ENCODE measurements at places on chromosomes 5 and 9.

DNA sequence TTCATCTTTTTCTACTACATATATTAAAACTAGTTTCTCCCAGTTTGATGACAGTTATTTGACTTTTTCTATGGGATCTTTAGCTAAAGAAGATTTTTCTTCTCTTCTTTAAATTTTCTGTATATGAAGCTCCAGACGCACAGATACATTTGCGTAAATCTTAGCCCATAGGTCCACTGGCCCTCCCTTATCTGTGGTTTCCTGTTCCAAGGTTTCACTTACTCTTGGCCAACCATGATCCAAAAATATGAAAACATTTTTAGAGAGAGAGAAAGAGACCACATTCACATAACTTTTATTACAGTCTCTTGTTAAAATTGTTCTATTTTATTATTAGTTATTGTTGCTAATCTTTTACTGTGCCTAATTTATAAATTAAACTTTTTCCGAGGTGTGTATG, 270.2 kb upstream of the DAPK1 start:
- no peak for DNase-seq

DNA sequence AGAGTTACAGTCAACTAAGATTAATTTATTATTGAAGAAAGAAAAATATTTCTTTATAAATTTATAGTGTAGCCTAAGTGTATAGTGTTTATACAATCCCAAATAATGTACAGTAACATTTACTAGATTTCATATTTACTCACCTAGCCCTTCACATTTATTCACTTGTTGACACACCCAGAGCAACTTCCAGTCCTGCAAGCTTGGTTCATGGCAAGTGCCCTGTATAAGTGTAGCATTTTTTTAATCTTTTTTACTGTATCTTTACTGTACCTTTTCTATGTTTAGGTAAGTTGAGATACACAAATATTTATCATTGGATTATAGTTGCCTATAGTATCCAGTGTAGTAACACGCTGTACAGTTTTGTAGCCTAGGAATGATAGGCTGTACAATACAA, 119.9 kb downstream of the SPATA31D1 start:
- no peak for DNase-seq

DNA sequence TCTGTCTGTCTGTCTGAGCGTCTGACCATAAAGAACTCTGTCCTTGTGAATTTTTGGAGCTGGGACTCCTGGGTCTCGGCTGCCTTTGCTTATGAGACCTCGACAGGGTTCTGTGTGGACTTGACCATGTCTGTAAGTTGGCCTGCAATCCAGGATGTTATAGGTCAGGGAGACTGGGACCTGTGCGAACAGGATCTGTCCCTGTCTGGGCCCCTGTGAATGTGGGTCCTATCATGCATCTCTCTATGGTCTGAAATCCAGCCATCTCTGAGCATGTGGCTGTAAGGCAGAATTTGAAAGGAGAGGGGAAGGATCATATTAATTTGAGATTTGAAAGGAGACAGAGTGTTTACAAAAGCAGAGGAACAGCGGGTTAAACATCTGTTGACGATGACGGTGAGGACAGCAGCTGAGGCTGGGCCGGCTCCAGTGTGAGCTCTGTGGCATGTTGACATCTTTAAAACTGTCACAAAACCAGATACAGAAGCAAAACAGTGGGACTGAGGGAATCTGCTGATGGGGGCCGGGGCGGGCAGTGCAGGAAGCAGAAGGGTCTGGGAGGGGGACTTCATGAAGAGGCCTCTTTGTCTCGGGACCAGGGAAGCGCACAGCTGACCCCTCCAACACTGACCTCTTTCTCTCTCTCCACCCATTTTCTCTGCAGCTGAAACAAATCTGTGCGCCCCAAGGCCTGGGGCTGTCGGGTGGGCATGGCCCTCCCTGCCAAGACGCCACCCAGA, 19.1 kb upstream of the MVB12B start:
- DNase-seq: no peak

DNA sequence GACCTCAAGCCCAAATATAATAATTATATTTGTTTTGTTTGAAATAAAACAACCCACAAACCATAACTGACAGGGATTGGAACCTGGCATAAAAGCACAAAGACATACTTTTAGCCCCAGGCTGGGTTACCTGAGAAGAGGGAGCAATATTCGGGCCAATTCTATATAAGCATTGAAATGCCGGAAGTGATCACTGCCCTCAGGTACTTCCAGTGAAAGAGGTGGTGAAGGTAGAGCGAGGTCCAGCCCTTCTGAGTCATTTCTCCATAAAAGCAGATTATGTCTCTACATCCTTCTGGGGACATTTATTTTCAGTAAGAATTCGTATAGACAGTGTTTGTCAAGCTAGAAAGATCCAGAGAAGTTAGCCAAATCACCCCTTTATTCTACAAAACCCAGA, 59.6 kb downstream of the GCNT4 start:
- DNase-seq: no peak

GRCh38 chr5:82494942-82495341, 216.8 kb upstream of the RPS23 start:
- no peak for DNase-seq

- DNase-seq: no peak
Observed at GRCh38 chr5:14295610-14296009, 152.5 kb downstream of the TRIO start.

DNA sequence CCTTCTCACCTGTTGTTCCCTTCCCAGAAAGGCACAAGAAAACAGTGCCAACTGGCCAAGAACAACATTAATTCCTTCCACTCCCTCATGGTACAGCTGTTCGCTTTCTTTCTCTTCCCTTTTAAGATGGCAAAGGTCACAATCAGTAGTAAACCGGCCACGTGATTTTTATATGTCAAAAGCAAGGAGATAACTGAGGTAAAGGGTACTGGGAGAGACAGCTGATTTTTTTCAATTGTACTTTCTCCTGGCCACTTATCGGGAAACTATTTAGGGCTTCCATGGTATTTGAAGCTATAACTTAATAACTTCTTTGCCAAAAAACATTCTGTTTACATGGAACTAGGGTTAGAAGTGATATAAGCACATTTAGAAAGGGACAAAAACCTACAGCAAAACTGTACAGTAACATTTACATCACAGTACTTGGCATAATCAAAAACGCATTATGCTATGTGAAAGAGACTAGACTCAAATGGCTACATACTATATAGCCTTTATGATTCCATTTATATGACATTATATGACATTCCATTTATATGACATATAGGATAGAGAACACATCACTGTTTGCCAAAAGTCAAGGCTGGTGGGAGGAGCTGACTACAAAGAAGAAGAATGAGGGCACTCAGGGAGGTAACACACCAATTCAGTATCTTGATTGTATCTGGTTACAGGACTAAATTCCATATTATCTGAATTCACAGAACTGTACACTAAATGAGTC, 24.8 kb downstream of the PLPP1 start:
- DNase-seq: no peak

DNA sequence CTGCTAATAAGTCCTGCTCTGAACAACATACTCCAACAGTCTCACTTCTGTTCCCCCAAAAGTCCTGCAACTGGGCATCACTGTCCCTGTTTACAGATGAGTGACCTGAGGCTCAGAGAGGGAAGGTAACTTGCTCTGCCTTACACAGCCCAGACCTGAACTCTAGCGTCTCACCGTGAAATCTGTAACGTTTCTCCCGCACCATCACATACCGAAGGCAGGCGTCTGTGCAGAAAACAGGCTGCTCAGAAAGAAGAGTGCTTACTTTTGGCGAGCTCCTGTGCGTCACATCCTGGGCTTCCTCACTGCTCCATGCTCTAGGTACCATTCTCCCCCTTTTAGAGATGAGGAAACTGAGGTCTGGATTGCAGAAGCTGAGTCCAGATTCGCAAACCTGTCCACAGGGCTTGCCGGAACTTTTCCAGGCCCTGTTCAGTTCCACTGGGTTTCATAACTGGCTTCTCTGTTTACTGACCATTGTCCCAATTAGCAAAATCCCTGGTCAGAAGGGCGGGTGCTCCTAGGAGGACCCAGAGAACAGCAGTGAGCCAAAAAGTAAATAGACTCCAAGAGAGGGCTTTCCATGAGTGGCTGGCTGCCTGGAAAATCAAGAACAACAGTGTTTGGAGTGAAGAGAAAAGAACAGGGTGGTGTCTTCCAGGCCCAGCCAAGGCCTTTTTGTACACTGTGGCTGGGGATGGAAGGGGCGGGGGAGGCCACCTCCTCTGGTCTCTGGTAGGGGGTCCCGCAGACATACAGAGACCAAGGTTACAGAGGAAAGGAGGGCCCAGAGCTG, 27.1 kb downstream of the GSN start:
- no peak for DNase-seq

GRCh38 chr5:107990881-107991810, 320.4 kb upstream of the EFNA5 start:
- DNase-seq: no peak

GRCh38 chr9:126306071-126306647, 20.5 kb upstream of the MVB12B start:
- DNase-seq: no peak

- DNase-seq: no peak
Observed at GRCh38 chr9:87597710-87598443, 100.2 kb downstream of the DAPK1 start.

GRCh38 chr5:95720094-95720786, 10.9 kb upstream of the RHOBTB3 start:
- no peak for DNase-seq

DNA sequence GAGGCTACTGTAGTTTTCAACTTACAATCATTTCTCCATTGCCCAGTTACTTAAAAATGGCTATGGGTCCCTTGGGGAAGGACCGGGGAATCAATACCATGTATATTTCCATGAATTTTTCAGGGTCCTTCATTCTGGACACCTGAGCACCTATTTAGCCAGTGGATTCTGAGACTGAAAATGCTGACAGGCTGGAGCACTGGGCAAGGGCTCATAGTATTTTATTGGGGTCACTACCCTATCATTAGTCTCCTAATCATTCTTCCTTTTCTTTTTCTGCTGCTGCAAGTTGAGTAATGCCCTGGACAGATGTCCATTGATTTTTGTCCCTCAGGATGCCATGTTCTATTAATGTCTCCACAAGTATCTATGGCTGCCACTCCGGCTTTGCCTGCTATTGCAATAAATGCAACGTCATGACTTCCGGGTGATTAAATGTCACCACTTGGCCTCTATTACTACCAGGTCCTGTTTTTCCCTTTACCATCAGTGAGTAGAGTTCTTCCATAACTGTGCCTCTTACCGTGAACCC, 279.3 kb upstream of the FBXL7 start:
- DNase-seq: no peak

DNA sequence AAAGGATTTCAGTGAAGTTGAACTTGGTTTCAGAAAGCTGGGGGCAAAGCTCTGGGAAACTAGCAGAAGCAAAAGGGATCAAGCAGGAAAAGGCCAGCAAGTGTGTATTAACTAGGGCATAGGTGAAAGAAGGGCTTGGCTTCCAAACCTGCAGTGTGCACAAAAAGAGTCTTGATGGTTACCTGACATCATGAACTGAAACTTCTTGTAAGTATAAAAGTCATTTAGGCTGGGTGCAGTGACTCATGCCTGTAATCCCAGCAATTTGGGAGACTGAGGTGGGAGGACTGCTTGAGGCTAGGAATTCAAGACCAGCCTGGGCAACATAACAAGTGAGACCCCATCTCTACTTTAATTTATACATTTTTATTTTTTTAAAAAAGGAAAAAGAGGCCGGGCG, 216.4 kb downstream of the EPB41L4A start:
- no peak for DNase-seq

- DNase-seq: no peak
Observed at GRCh38 chr9:1554081-1555035, 460.8 kb upstream of the SMARCA2 start.

GRCh38 chr5:150600616-150601490, 39.6 kb upstream of the SYNPO start:
- DNase-seq: no peak

DNA sequence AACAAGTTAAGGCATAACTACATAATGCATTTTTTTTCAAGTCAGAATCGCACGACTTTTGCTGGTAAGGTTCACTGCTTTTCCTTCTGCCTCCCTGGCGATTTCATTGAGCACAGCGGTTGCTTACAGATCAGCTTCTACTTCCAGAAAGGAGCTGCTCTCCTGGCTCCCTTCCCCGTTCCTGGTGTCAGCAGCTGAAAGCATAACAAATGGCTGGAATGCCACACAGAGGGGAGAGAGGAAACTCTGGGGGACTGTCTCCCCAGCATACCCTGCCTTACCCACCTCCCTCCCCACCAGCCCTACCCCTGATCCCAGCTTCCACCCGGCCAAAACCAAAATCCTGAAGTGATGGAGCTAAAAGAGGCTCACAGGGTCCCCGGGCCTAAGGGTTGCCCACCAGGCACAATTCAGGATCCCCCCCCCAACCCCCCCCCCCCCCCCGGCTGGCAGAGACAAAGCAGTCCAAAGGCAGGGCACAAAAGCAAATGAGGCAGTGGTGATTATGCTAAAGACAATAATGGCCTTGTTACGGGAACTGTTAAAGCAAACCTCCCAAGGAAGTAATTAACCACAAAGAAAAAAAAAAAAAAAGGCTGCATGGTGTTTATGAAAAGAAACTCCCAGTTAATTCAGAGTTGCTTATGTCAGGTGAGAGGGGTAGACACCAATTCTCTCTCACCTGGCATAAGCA, 126.1 kb upstream of the WWC1 start:
- DNase-seq: no peak

DNA sequence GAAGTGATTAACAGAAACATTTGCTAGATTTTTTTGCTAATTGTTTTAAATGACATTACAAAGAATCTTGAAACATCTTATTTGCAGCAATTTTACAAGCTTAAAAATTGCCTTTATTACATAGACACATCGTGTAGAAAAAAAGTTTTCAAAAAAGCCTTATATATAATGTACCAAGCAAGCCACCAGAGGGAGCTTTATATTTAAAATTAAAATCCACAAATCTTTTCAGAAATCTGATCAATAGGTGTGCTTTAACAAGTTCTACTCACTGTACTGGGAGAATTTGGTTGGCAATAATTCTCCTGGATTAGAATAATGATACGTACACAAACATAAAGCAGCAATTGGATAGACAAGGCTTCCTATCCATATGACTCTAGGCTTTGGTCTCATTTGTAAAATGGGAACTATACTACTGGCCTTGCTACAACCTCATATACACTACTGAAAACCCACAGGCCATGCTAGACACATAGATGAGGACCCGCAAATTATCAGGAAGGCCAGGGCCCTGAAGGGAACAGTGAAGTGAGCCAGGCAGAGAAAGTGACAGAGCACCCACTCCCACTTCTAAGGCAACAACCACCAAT, 4.8 kb downstream of the PSMB7 start:
- no peak for DNase-seq

- no peak for DNase-seq
Observed at GRCh38 chr5:150043657-150044328, 42.6 kb downstream of the CSF1R start.

GRCh38 chr9:86965636-86966395, 18.5 kb upstream of the GAS1 start:
- DNase-seq: no peak

Measured in stimulated activated CD4-positive, alpha-beta T cell treated with anti-CD3 and anti-CD28 coated beads, Interleukin-1b, Interleukin-23, amount 100 ng/mL, for 1 hour (primary cell).